Upper lobe of left lung (tissue), 6 donors: ENCODE measurements at places on chromosomes 2 and 18. TPM values are rescaled to one million over a fixed set of nuclear protein-coding genes. Genes with fewer than 3 reads are reported as not detected.
A peak's percentile ranks its signal among the peaks of the same experiment; 100 is the strongest.

GLI2 gene
- 2.1 TPM for total RNA-seq

DNA sequence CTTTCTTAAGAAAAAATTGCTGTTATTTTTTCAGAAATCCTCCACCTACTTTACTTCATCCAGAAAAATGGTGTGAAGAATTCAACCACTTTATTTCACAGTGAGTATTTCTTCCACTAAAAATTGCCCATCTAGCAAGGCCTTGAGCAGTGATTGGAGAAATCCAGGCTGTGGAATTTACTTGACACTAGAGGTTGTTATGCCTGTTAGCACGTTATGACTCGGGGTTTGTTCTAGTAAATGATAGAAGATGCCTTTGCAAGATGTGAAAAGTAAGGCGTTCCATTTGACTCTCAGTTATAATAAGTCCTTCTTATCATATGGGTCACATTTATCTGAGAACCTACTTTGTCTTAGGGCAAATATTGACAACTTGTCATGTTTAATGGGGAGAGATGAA lies 157.4 kb downstream of the MYO3B start:
- no peak for DNase-seq

MAP3K19 gene
- 27.2 TPM for total RNA-seq

LRRC30 gene
- not detected for total RNA-seq

DNA sequence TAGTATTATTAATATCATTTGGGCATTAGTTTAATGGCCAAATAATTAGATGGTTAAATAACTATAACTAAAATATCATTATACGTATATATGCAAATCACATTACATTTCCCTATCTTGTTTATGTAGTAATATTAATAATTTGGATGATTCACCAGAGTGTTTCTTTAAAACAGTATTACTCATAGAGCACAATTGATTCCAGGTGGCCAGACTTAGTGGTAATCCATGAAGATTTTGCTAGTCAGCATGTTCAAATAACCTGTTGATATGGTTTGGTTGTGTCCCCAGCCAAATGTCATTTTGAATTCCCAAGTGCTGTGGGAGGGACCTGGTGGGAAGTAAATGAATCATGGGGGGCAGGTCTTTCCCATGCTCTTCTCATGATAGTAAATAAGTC lies 782.3 kb downstream of the LRP1B start:
- DNase-seq, result no peak

SPATA3 gene
- not detected for total RNA-seq

NOSTRIN gene
- total RNA-seq, result 41.5 TPM

- DNase-seq, result peak; percentile 77
These were observed 3.6 kb upstream of the DLX2 start for GRCh38 chr2:172106108-172106961.

CFAP65 gene
- 18.7 TPM for total RNA-seq

DNA sequence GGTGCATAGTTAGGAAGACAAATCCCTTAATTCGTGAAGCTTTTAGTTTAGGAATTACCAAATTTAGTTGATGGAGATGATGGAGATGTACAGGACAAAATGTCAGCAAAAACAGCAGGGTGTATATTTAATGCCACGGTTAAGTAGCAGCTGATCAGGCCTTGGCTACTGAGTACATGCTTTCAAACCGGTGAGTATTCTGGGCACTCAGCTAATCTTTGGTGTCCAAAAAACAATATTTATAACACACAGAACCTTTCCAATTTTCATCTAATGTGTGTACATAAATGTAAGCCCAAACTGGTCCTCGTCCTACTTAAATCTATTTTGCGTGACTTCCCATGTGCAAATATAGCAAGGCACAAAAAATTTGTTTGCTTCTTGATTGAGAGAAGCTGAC lies 703.4 kb upstream of the LINC00305 start:
- DNase-seq, result no peak

DNA sequence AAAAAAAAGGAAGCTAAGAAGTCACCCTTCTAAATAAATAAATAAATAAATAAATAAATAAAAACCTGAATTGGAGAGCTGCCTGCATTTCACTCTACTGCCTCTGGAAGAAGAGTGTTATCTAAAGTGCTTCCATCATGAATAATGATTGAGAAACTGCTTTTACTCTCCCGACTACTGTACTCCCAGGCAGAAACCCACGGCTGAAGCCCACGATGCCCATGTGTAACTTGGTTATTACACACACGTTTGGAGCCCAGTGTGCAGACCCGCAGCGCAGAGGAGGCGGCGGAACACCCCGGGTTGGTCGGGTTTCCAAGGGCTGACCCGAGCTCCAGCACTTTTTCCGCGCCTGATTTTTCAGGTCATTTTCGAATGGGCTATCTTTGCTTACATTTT lies 697 bp upstream of the SPATS2L start:
- DNase-seq, result peak; percentile 29

DES gene
- 116 TPM for total RNA-seq
